ENCODE measurements at places on chromosomes 5 and 9. TPM values are rescaled to one million over a fixed set of nuclear protein-coding genes. Genes with fewer than 3 reads are reported as not detected.

The CRHBP gene
- total RNA-seq: not detected

The SLC22A4 gene
- 1.3 TPM for total RNA-seq

The PCDHGA7 gene
- total RNA-seq: 5.1 TPM

The MORN5 gene
- total RNA-seq: not detected

The CNTNAP3 gene
- 91.9 TPM for total RNA-seq

GRCh38 chr9:28981129-28981528, 1407.8 kb upstream of the C9orf72 start:
- H3K27ac ChIP-seq: no peak overlapping the region
- H3K36me3 ChIP-seq: no peaks in the 10 kb centered on the region
- H3K27me3 ChIP-seq: no peaks in the 10 kb centered on the region
- H3K4me3 ChIP-seq: no peak overlapping the region
- DNase-seq: no peak
- no peaks in the 10 kb centered on the region for H3K4me1 ChIP-seq

GRCh38 chr5:142922223-142922952, 152.2 kb downstream of the ARHGAP26 start:
- DNase-seq: no peak
- H3K36me3 ChIP-seq: no peaks in the 10 kb centered on the region
- no peak overlapping the region for H3K27ac ChIP-seq
- H3K4me3 ChIP-seq: no peak overlapping the region

DNA sequence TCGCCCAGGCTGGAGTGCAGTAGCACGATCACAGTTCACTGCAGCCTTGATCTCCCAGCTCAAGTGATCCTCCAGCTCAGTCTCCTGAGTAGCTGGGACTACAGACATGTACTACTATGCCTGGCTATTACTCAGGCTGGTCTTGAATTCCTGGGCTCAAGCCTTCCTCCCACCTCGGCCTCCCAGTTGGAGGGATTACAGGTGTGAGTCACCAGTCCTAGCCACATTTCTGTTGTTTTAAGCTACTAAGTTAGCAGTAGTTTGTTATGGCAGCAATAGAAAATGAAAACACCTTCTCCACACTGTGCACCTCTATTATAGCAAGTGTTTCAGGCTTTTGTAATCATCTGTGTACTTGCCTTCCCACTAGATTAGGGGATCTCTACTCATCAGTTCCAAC, 588.9 kb upstream of the TLE4 start:
- no peaks in the 10 kb centered on the region for H3K27me3 ChIP-seq
- no peak overlapping the region for H3K27ac ChIP-seq
- no peaks in the 10 kb centered on the region for H3K36me3 ChIP-seq
- H3K4me3 ChIP-seq: no peak overlapping the region
- H3K4me1 ChIP-seq: no peaks in the 10 kb centered on the region
- DNase-seq: no peak

DNA sequence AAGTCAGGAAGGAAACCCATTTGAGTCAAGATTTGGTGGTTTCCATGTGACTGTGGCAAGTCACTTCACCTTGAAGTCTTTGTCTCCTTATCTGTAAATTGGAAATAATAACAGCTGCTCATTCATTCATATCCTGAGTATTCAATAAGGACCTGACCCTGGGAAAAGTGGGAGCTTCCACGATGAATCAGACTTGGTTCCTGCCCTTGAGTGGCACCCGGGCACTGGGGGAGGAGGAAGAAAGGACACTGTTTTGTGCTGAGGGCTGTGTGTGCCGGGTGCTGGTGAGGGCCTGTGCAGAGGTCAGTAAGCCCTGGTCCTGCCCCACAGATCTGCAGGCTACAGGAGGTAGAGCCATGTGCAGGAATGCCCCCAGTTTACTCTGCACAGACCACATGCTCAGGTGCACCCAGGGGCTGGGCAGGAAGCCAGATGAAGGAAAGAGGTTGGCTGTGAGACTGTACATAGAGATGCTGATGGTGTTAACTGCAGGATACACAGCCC, 6.8 kb downstream of the NDST1 start:
- H3K4me1 ChIP-seq: peaks cover 76% of the 10 kb centered on the region
- H3K36me3 ChIP-seq: no peaks in the 10 kb centered on the region
- no peak overlapping the region for H3K4me3 ChIP-seq

DNA sequence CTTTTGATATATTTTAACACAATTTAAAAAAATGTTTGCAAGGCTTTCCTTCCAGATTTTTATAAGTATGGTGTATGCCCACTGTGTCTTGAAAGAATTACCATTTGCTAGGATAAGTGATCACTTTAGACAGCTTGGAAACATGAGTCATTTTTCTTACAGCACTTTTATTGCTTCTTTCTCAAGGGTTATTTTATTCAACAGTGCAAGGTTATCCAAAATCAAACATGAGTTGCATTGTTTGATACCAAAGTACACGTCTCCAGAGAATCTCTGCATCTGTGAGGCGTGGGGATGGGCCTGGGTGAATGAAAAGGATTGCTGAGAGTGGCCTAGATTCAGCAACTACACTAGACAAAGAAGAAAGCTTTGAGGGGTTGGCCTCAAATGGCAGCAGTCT, 329.6 kb downstream of the ADAMTS6 start:
- H3K27ac ChIP-seq: no peak overlapping the region
- DNase-seq: no peak
- no peaks in the 10 kb centered on the region for H3K27me3 ChIP-seq

DNA sequence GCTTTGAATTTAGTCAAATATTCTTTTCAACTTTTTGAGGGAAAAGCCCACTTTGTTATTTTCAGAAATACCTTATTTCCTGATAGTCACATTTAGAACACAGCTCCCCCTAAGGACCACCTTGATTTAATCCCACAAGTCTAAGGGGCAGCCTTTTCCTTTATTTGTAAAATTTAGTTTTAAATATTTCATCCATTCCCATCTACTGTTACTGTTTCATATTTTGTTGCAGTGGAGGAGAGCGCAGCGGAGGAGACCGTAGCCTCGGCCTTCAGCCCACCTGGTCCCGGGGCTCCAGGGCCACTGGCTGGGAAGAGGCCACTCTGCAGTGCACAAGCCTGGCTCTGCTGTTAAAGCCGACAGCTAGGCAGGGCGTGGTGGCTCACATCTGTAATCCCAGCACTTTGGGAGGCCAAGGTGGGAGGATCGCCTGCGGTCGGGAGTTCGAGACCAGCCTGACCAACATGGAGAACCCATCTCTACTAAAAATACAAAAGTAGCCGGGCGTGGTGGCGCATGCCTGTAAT, 19.6 kb downstream of the LPCAT1 start:
- no peaks in the 10 kb centered on the region for H3K27me3 ChIP-seq
- H3K36me3 ChIP-seq: peaks cover 4% of the 10 kb centered on the region
- no peak for DNase-seq
- H3K4me1 ChIP-seq: peaks cover 45% of the 10 kb centered on the region
- no peak overlapping the region for H3K27ac ChIP-seq

GRCh38 chr9:111237447-111237846, 92.6 kb downstream of the OR2K2 start:
- H3K4me1 ChIP-seq: no peaks in the 10 kb centered on the region
- no peaks in the 10 kb centered on the region for H3K36me3 ChIP-seq
- H3K4me3 ChIP-seq: no peak overlapping the region
- no peaks in the 10 kb centered on the region for H3K27me3 ChIP-seq
- H3K27ac ChIP-seq: no peak overlapping the region

Measured in suprapubic skin (tissue), 4 donors.